HEK293T (cell line): ENCODE measurements at places on chromosomes 1 and 21.
A peak's percentile ranks its signal among the peaks of the same experiment; 100 is the strongest.

DNA sequence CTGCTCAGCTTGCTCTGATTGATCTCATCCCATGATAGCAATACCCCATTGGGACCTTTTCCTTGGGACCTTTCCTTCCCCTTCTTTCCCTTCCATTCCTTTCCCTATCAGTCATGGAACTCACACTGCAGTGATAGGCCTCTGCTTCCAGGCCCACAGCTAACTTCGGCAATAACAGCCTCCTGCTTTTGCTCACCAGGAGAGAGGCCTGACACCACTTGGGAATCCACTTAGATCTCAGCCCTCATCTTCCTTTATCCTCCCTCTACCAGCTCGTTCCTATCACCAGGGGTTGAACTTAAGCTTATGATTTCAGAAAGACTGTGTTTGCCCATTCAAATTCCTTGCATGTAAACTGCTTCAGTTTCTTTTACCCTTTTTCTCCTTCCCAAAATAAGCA is 11.0 kb upstream of the TIPRL start:
- no peak for DNase-seq

DNA sequence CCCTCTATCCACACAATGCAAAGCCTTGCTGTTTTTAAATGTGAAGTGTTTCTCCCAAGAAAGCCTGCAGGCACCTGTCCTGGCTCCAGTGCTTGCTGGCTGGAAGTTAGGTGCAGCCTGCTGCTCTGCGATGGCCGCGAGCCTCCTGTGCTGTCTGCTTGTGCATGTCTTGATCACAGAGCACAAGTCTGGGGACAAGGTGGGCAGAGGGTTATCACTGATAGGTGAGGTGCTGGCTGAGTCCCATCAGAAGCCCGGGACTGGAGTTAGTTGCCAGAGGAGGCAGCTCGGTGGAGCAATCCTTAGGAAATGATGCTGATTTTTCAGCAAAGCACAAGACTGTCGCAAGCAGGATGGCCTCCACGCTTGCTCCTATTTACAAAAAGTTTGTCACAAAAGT is 137.8 kb upstream of the AJAP1 start:
- no peak for DNase-seq

DNA sequence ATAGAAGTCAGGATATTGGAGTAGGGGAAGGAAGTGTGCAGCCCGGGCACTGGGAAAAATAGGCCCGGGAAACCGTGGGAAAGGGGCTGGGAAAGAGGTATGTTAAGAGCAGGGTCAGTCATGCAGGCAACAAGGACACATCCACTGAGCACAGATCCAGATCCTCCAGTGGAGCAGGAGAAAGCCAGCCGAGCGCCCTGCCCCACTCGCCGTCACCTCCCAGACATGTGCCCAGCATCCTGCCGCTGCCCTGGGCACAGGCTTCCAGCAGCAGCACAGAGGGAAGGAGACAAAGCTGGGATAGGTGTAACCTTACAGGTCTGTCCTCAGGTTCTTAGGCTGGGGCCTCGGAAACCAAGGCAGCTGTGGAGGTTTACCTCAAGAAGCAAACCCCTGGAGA is 64.2 kb downstream of the FAM163A start:
- no peak for DNase-seq

- no peak for DNase-seq
Measured at GRCh38 chr21:26916799-26917198, 50.1 kb downstream of the ADAMTS5 start.

DNA sequence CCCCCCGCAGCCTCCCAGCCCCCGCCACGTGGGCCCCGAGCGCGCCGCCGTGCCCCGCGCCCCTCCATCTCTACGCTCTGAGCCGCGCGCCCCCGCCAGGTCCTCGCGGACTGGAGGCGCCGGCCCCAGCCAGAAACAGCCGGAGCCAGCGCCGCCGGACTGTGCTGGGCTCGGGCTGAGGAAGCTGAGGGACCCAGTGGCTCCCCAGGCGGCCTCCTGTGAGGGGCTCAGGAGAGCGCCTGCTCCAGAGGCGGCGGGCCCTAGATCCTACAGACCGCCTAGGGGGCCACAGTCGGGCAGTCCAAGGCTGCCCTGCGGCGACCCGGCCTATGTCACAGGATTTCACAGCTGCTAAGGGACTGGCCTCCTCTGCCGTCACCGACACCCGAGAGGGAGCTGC is 82.1 kb downstream of the NENF start:
- no peak for DNase-seq

- DNase-seq: no peak
Measured at GRCh38 chr21:36945496-36946138, 20.9 kb downstream of the HLCS start.

DNA sequence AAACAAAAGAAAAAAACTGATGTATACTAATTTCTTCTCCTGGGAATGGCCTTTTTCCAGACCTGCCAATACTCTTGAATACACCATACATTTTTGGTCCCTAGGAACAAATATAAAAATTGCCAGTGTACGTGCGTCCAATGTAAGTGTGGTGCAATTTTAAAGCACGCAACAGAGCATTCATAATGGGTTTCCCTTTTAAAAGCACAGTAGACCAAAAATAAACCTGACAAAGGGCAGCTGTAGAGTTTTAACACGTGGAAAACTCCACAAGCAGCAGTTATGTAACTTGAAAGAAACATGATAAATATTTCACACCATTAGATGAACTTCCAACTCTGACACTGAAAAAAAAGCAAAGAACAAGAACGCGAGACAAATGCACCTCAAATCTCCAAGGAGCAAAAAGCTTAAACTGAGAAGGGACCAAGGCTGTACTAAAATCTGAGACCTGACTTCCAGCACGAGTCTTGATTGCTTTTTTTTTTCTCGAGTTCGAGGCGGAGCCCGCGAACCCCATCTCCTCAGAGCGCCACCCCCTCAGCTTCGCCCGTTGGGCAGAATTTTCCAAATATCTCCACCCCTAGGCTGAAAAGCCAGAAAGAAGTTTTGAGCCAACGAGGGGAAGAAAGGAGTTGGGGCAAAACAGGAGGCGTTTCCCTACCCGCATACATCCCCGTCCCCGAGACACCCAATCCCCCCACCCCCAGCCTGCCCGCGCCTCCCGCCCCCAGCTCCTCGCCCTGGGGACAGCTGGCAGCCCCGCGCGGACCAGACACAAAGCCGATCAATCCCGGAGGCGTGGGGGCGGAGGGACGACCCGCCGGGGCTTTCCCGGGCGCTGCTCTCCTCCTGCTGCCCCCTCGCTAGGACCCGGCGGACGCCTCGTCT is at the start of gene JAM2:
Gene JAM2, plus strand, starts transcription at position 599 of the 891 bp plus-strand sequence. CDS start 564 bp downstream, outside the sequence.
- DNase-seq: peak; percentile 59

DNA sequence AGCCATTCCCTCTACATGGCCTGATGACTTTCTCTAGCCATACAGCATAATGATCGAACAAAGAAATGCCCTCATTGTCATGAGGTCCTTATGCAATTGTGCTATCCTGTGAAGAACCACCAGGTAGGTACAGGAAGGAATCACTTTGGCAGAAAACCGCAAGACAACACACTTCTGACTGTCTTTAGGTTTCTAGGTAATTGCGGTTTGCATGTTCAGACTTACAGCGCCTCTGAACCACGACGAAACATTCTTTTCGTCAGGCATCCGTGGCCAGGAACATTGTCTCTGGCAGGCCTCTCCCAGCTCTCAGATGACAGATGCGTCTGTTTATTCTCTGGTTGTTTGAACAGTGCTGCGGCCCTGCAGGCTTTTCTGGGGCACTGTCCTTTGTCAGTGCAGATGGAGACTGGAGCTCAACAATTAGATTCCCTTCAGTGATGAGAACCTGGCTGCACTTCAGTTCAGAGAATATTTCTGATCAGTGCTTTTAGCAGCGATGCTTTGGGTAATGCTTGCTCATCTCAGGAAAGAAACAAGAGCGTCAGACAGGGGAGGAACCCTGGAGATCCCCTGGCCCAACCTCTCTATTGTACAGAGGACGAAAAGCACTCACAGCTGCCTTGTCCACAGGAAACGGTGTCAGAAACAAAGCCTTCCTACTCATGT is 63.4 kb downstream of the B3GALT5 start:
- DNase-seq: no peak

DNA sequence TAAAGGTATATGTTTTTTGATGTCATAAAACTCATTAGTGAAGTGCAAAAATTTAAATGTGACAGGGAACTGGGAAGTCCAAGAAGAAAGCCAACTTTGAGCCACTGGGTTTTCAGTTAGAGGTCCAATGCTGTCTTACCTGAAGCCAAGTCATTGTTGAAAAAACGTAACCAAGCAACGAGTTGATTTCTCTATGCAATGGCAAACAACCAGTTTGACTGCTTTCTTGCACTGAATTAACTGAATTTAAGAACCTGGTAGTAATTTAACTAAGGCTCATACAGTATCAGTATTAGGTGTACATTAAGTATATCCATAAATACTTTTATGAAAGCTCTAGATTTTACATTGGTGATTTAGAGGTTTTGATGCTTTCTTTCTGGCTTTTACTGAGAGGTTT is 20.2 kb upstream of the S1PR1 start:
- DNase-seq: no peak

DNA sequence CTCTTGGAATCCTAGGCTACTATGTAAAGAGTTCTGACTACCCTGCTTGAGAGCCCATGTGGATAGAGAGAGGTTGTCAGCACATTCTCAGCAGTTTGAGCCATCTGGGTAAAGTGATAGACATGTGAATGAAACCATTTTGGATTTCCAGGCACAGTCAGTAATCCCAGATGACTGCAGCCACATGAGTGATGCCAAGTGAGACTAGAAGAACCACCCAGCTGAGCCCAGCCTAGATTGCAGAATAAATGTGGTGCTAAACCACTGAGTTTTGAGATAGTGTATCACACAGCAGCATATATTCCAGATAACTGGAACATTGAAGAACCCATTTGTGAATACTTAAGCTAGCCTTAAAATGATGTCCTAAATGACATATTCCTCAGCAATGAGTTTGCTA is 166.2 kb downstream of the ATP6V1G3 start:
- no peak for DNase-seq

- DNase-seq: no peak
Measured at GRCh38 chr1:117324357-117324756, 42.9 kb upstream of the MAN1A2 start.

DNA sequence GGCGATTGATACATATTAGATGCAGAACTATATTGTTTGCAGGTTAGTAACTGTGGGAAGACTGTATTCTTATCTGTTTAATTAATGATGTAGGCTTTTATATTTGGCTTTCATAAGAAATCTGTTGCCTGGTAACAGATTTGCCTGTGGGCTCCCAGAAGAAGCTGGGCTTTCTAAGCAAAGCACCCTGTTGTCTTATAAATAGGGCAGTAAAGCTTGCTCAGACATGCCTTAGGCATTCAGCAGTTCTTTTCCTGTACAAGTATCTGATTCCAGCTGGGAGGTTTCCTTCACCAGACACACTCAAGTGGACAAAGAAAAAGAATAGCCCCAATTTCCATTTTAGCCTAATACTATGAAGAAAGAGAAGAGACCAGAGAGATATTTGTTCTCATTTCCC is 524.0 kb downstream of the LRRIQ3 start:
- no peak for DNase-seq

- DNase-seq: no peak
Measured at GRCh38 chr1:201882665-201883132, 6.0 kb upstream of the SHISA4 start.

DNA sequence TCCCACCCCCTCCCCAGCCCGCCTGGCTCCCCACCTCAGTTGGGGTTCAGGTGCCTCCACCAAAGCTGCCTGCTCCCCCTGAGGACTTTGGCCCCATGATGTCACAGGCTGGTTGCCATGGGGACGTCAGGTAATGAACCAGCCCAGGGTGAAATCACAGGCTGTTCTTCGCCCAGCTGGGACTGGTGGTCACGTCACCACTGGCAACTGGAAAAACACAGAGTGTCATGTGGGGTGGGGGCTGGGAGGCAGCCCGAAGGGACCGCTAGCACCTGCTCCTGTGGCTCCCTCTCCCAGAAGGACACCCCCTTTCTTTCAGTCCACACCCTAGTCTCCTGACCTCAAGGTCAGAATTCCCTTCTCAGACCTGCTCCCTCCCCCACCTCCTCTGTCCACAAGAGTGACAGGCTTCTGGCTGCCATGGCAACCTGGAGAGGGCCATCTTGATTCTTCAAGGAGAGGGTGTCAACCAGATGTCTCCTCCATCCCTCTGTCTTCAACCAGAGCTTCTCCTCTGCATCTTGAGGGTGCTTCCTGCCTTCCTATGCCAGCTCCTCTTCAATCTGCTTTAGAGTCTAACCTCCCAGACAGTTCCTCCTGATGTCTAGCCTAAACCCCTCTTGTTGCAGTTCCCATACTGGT is 6.2 kb downstream of the FAM131C start:
- DNase-seq: no peak

GRCh38 chr1:1782399-1783221 is 4.3 kb upstream of the NADK start:
- no peak for DNase-seq

GRCh38 chr1:17998889-17999288 is 108.7 kb upstream of the IGSF21 start:
- no peak for DNase-seq

DNA sequence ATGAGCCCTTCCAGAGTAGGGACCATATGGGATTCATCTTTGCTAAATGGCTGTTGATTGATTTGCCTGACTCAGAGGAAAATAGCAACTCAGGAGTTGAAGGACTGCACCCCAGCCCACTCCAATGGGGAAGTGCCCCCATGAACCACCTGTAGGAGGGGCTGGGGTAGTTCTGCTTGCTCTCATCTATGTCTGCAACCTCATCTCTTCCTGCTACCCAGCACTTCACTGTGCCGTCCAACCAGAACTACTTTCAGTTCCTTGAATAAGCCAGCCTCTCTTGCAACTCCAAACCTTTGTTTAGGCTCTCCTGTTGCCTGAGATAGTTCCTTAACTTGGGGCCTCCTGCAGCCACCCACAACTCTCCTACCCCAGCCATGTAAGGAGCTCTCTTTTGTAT is 26.6 kb downstream of the BEND5 start:
- no peak for DNase-seq

GRCh38 chr1:185328255-185328654 is 11.2 kb upstream of the IVNS1ABP start:
- no peak for DNase-seq

- no peak for DNase-seq
Measured at GRCh38 chr1:20328201-20328600, 37.5 kb downstream of the VWA5B1 start.

- no peak for DNase-seq
Measured at GRCh38 chr1:22234476-22235030, 91.7 kb upstream of the WNT4 start.

DNA sequence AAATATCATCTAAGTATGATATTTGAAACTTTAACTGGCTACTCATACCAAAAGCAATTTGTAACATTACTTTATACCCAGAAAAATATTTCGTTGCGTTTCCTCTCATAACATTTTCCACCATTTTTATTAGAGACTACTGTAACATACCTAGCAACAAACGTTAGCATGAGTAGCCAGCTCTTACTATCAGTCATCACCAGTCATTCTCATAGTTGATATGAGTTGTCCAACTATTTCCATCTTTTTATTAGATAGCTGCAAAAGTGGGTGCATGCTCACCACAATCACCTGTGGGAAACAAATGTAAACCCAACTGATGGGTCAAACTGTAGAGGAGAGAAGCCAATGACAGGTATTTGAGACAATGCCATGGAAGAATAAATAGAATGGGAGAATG is 114.6 kb downstream of the AKT3 start:
- no peak for DNase-seq

DNA sequence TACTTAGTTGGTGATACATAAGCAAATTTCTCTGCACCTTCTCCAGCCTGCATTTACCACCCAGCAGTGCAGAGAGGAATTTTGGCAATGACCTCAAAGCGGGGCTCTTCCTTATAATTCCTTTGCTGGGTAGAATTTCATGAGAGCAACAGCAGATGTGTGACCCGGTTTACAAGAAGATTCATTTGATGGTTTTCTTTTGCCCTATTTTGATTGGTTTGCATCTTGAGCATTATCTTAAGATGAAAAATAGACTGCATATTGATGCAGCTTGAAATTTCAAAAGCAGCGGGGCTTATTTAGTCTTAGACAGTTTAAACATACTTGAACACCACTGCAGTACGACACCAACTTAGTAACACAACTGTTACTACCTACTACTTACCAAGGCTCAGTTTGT is 378.9 kb downstream of the TTLL7 start:
- DNase-seq: no peak
